ENCODE measurements at places on chromosomes 6 and 20.
A peak's percentile ranks its signal among the peaks of the same experiment; 100 is the strongest.

- DNase-seq = no peak
Measured at GRCh38 chr6:86722131-86722530, 215.2 kb upstream of the HTR1E start.

DNA sequence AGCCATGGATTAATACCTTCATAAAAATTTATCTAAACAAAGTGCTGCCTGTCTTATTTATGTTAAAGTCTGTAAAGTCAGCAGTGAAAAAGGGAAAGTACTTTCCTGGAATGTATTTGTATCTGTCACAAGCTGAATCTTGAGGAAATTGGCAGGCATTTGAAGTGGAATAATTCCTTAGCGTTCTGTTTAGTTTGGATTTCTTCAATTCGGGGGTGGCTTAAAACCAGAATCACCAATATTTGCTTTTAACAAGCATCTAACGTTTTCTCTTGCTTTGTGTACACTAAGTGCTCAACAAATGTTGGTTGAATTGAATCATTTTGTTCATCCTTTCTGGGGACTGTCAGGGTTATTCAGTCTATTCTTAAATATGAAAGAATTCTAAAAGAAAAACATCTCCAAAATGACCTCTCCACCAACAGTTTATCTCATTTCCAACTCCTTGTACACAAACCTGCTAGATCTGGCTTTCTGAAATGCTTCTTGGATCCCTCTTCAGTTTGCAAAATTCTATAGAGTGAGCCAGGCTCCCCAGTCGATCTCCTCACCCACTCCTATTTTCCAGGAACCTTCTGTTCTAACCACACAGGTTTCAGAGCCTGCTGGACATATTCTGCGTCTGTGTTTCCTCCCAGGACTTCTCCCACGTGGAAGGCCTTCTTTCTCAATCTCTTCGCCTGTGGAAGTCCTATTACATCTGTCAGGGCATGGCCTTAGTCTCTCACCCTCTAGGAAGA, 2.0 kb upstream of the NPEPL1 start:
- DNase-seq = no peak

DNA sequence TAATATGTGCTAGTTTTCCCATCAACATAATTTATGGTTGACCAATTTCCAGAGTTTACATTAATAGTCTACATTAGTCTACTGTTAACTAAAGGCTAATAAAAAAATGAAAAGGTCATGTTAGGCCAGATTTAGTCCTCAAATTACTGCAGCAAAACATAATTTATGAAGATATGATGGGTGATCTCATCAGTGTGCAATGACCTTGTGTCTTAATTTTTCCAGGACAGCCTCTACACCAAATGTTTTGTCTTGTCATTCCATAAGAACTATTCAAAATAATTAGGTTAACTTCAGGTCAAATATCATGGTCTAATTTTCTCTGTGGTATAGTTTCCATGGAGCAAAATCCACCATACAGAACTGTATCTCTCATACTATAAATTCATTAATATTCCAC, 234.2 kb downstream of the COL12A1 start:
- no peak for DNase-seq

- peak; percentile 65 for DNase-seq
Measured at GRCh38 chr6:150452428-150453243, 83.8 kb downstream of the IYD start.

Data from upper lobe of left lung (tissue), 6 donors.